Activated CD4-positive, alpha-beta T cell treated with anti-CD3 and anti-CD28 coated beads, Interleukin-2, amount 10 ng/mL, durations not matched to agents 24 days and 14 days (primary cell): ENCODE measurements at places on chromosomes 7 and 10.

- no peak for DNase-seq
These were observed 569 bp downstream of the CD36 start for GRCh38 chr7:80639011-80639410.

DNA sequence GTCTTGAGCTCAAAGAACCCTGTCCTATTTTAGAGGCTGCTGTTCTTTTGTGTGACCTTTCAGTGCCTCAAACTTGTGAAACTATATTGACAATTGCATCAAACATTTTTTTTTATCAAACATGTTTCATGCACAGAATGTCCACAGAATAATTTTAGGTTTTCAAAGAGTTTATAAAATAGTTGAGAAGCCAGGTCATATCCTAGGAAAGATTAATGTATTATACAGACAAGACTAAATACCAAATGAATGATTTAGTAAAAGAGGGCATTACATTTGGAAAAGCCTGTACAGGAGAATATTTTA, 67.0 kb downstream of the CDK6 start:
- DNase-seq: no peak

- DNase-seq: no peak
These were observed 377.6 kb downstream of the MDFIC start for GRCh38 chr7:115299397-115300037.

GRCh38 chr7:45198986-45199385, 41.4 kb downstream of the RAMP3 start:
- DNase-seq: no peak

- no peak for DNase-seq
These were observed 46.2 kb downstream of the BMPR1A start for GRCh38 chr10:86802473-86803108.

DNA sequence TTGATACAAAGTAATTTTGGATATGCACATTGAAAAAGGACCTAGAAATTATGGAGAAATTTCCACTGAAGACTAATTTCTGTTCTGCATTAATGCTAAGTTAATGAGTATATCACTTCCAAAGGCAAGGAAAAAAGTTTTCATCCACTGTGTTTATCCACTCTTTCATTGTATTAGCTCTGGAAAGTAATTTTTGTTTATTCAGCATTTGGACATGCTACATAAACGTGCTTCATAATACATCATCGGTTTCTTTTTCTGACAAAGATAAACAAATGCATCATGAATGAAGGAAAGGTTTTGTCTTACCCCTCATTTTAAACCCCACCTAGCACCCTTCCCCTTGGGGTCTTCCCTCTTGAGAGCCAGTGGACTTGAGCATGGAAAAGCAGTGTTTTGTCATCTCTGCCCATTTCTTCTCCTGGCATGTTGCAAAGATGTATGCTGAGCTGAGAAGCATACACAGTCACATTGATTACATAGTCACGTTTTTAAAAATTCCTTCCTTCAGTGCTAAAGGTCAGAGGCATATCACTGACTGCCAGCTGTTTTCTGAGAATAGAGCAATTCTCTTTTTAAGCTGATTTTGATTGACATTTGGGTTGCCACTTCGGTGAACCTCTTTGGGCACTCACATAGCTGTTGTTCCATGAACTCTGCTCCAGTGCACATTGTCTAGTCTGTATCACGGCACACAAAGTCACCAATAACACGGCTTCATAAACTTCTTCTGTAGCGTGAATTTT, 65.9 kb upstream of the C7orf33 start:
- no peak for DNase-seq

DNA sequence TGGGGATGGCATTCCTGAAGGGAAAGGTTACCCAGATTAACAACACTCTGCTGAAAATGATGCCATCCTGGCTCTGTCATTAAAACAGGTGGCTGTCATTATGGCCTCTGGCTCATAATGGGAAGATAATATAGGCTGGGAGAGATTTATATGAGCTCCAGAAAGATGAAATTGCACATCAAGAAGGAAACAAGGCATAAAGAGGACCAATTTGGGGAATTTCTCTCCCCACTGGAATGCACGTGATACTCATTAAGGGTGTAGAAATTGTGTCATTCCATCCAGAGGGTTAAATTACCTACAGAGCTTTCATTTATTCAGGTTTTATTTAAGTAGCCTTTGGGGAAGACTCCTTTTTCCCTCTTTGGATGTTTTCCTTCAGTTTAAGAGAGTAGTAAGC, 71.6 kb upstream of the CELF2 start:
- DNase-seq: no peak

DNA sequence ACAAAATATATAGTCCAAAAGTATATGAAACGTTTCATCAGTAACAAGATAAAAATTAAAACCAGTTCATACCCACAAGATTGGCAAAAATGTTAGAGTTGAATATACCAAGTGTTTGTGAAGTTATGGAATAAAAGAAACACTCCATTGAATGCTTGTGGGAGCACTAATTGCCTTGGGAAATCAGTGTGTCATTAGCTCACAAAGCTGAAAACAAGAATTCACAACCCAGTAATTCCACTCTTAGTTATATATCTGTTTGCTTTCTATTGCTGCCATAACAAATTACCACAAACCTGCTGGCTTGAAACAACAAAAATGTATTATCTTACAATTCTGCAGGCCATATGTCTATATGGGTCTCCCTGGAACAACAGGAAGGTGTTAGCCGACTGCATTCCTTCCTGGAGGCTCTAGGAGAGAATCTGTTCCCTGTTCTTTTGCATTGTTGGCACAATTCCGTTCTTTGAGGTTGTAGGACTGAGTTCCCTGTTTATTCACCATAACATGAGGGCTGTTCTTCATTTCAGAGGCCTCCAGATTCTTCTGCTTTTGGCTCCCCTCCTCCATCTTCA, 45.7 kb downstream of the SEM1 start:
- no peak for DNase-seq

DNA sequence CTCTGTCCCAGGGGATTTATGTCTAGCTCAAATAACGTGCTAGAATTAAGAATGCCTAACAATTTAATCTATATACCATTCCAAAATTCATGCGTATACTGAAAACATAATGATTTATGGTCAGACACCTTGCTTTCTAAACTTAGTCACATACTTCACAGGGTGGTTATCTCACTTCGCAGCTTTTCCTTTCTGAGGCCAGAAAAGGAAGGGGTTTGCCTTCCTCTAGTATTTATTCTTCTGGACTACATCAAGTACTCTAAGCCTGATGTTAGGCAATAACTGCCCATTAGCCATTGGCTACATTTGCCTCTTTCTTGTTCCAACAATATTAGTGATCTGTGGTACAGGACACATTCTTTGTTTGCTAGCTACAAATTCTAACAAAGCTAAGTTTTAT, 72.6 kb upstream of the FHIP2A start:
- DNase-seq: no peak

DNA sequence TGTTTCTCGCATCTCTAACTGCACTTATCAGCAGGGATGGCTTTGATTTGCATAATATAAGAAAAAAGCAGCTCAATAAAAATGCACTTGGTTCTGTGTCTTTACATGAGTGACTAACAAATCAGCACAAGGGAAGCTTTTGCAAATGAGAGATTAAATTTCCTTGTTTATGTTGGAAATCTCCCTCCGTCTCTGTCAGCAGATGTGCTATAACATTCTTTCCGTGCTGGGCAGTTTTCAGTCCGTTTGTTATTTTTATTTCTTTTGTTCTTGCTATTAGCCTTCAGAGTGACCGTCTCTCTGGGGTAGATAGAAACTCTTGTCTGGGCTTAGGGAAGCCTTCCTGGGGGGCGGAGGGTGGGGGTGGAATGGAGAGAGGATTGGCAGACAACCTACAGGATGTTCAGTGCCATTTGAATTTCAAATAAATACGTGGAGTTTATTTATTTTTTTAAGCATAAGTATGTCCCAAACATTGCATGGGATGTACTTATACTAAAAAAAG, 96.0 kb downstream of the GATA3 start:
- DNase-seq: no peak

GRCh38 chr7:111873326-111873646, 311.0 kb upstream of the IMMP2L start:
- DNase-seq: no peak

DNA sequence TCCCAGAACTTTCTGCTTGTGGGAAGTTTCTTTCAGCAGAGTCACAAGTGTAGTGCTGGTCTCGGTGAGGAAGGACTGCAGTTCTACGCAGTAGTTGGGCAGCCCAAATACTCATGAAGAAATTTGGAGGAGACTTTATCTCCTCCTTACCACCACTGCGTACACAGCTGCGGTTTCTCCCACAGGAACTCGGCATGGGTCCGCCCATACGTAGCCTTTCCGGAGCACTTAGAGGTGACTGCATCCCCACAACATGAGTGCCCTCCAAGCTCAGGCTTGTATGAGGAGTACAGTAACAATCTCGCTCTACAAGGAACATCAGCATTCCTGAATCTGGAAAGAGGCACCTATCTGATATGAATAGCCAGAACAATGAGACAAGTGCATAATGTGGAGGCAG, 549.2 kb upstream of the SEMA3D start:
- no peak for DNase-seq
